Pulmonary artery endothelial cell (primary cell): ENCODE measurements at places on chromosomes 2 and 18.

- no peak for DNase-seq
These were observed 27.9 kb upstream of the SPTBN1 start for GRCh38 chr2:54428108-54428831.

DNA sequence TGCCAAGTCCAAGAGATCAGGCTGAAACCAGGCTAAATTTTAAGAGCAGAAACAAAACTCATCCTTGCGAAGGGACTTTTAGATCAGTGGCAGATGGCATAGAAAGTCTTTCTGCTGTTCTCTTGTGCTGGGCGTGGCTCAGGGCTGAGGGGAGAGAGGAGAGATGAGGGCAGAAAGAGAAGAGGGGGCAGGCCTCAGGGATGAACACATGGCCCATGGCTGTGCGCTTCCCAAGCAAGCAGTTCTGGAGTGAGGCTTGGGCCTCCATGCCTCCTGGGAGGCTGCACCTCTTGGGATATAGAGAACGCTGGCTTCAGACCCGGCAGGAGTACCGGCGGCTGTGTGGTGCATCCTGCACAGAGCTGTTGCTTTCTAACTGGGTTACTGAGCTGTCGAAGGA lies 41.0 kb downstream of the HPCAL1 start:
- DNase-seq, result no peak

DNA sequence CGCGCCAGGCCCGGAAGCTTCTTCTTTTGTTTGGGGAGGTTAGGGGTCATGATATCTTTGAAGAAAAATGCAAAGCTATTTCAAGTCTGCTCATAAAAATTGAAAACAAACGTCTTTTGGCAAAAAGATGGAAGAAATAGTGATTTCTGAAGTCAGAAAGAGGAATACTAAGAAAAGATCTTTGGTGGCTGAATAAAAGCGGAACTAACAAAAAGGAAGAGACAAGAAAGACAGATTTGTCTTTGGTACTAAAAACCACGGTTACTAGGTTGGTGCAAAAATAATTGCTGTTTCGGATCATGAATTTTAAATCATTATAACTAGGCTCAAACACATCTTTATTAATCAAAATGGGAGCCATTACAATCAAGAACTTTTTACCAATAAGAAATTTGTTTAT lies 164.6 kb upstream of the TRIB2 start:
- no peak for DNase-seq

GRCh38 chr2:119449521-119449920 lies 17.9 kb downstream of the TMEM37 start:
- no peak for DNase-seq

DNA sequence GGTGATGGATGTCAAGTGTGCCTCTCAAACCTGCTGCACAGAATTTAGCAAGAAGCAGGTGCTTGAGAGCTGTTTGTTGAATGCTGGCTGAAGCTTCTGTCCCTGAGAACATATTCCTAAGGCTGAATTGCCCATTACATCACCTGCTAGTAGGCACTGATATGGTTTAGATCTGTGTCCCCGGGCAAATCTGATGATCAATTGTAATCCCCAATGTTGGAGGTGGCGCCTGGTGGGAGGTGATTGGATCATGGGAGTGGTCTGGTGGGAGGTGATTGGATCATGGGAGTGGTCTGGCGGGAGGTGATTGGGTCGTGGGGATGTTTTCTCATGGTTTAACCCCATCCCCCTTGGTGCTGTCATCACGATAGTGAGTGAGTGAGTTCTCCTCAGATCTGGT lies 128.0 kb downstream of the HRH4 start:
- no peak for DNase-seq

DNA sequence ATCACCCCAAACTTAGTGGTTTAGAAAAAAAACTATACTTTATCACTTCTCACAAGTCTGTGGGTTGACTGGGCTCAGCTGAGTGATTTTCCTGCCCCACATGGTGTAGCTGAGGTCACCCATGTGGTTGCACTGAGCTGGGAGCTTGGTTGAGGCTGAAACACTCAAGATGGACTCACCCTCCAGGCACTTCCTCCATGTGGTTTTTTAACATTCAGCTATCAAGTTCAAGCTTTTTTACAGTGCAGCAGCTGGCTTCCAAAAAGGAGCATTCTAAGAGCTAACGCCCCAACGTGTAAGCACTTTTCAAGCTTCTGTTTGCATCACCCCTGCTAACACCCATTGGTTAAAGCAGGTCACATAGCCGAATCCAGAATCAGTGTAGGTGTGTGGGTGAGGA lies 105.9 kb upstream of the CREB1 start:
- no peak for DNase-seq

- no peak for DNase-seq
These were observed 268.3 kb upstream of the MGAT5 start for GRCh38 chr2:133985563-133985962.

GRCh38 chr2:238224356-238225035 lies 15.3 kb downstream of the HES6 start:
- no peak for DNase-seq

DNA sequence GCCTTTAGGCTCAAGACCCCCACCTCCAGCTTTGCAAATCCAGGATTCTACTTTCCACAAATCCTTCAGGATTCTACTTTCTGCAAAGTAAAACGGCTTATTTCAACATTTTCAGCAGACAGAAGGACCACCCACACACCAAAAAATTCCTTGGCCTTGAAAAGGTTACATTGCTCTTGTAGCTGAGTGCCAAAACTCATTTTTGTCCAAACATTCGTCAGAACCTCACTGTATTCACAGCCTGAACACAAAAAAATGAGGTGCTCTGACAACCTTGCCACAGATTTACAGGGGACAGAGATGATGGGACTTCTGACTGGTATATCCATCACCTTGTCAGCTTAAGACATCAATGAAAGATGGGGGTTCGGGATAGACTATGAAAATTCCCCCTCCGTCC lies 63.0 kb upstream of the COX7A2L start:
- no peak for DNase-seq

DNA sequence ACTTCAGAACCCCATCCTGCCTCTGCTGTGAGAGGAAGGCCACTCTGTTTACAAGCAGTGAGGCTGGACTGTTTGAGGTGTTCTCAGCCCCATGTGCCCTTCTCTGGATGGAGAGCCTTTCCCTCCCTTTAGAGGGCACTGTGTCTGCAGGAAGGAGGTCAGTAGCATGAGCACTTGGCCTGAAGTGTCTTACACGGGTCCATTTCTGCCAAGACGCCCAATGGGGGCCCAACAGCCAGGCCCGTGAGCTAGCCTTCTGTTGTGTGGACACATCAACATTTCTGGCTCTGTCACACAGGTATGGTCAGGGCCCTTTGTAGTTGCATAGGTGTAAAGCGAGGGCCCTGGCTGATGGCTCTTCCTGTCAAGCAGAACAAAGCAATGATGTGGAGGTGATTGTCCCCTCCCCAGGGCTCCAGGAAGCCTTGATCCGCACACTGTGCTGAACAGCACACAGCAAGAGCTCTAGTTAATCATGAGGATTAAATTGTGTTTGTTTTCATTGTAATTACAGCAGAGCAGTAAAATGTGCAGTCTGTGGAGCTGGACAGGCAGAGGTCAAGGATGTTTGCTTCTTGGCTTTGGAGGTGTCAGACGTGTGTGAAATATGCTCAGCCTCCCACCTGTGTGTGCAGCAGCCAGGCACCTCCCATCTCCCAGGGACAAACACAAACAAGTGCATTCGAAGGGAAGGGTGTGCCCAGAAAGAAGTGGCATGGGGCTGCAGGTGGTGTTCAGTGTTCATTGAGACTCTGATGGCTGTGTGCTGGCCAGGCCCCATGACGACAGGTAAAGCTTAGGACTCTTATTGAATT lies 132.1 kb downstream of the SH3RF3 start:
- no peak for DNase-seq

DNA sequence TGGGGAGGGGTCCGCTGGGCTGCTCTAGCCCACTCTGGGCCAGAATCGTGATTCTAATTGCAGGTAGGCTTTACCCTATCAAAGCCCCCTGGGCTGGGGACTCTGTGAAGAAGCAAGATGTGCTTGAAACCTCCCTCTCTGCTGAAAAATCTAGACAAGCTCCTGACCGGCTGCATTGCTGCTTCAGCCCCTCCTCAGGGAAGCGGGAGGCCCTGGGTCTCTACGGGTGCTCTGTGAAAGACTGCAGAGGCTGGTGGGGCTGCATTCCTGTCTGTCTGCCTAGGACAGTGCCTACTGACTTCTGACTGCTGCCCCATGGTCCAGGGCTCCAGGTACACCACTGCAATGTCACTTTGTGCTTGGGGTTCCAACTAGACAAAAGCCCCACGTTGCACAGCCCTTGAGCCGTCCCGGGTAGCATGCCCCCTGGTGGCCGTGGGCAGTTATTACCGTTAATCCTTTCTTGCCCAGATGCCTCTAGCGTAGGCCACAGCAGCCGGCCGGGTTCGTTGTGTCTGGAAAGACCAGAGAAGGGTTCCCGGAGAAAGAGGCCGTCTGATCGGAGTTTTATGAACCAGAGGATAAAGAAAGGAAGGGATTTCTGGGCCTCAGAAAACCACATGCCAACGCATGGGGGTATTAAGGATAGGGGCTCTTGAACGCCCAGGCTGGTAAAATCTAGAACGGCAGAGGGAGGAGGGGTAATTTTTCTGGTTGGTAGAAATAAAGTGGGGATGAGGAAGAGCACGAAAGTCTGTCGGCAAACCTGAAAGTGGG lies 15.9 kb upstream of the C1QL2 start:
- DNase-seq, result no peak

- DNase-seq, result no peak
These were observed 87.9 kb downstream of the TNS1 start for GRCh38 chr2:217914878-217915277.

- DNase-seq, result no peak
These were observed 133.9 kb upstream of the CCDC195 start for GRCh38 chr2:224850081-224850480.
